ENCODE measurements at places on chromosomes 16 and 17.

- no peak for DNase-seq
Observed at GRCh38 chr17:511833-512251, 159.2 kb upstream of the RPH3AL start.

DNA sequence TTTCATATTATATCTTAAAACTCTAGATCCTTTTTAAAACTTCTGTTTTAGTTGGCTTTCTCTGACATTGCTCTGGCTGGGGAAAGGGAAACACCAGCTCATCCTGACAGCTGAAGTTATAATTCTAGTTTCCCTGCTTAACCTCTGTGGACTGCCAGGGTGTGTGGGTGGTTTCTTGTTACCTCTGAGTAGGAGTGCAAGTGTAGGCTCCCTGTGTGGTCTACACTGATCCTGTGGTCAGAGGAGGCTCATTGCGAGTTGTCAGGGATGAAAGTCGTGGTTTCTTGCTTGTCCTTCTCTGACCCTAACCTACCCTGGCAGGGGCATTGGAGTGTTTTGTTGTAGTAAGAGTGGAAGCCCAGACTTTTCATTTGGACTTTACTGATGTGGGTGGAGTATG is 221.0 kb downstream of the UTP18 start:
- no peak for DNase-seq

DNA sequence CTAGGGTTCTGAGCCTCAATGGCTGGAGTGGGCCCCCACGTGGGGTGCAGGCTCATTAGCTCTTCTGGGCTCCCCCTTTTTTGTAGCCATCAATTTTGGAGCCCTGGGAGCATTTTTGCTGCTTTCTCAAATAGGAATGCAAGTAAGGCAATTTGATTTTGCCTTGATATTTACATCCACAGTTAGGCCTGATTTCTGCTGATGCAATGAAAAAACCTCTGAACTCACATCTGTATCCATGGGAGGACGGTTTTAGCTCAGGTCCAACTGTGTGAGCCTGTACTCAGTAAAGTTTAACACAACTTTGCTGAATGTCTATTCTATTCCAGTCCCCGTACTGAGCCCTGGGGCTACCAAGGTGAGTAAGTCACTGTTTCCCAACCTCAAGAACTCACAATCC is 425.0 kb downstream of the HAPSTR1 start:
- no peak for DNase-seq

DNA sequence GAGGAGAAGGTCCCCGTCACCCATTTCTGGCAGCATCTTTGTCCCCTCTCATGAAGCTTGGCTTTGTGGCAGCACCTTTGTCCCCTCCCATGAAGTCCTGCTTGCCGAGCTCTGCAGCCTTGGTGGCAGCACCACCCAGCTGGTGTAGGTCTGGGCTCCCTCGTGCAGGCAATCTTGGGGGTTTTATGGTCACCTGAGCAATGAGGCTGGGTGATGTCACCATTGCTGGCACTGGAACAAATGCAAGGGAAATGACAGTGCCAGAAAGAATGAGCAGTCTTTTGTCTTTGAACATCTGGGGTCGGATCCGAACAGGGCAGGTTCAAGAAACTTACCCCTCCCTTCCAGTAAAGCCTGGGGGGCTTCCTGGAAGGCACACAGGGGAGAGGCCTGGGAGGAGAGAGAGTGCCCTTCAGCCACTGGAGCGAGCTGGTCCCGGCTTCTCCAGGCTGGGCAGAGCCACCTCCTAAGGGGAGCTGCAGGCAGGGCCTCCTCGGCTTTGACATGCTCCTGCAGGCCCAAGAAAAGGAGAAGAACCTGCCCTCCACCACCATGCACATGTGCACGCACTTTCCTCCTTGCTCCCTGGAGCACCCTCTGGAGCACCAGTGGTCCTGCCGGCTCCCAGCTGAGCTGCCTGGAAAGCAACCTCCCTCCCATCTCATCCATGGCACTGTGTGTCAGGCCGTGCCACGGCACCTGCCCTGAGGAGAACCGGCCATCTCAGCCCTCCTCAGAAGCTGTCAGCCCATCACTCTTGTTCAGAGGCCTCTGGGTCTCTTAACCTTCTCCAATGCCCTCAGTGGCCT is 16.0 kb downstream of the BTBD17 start:
- DNase-seq = no peak

- no peak for DNase-seq
Observed at GRCh38 chr17:39107155-39107554, 44.3 kb downstream of the PLXDC1 start.

GRCh38 chr17:27965224-27965623 is 72.1 kb upstream of the LYRM9 start:
- DNase-seq = no peak

- no peak for DNase-seq
Observed at GRCh38 chr17:15124264-15124595, 140.9 kb downstream of the PMP22 start.

GRCh38 chr17:14688134-14688533 is 387.3 kb downstream of the HS3ST3B1 start:
- DNase-seq = no peak

- no peak for DNase-seq
Observed at GRCh38 chr17:49216953-49217650, 6.6 kb downstream of the ABI3 start.

DNA sequence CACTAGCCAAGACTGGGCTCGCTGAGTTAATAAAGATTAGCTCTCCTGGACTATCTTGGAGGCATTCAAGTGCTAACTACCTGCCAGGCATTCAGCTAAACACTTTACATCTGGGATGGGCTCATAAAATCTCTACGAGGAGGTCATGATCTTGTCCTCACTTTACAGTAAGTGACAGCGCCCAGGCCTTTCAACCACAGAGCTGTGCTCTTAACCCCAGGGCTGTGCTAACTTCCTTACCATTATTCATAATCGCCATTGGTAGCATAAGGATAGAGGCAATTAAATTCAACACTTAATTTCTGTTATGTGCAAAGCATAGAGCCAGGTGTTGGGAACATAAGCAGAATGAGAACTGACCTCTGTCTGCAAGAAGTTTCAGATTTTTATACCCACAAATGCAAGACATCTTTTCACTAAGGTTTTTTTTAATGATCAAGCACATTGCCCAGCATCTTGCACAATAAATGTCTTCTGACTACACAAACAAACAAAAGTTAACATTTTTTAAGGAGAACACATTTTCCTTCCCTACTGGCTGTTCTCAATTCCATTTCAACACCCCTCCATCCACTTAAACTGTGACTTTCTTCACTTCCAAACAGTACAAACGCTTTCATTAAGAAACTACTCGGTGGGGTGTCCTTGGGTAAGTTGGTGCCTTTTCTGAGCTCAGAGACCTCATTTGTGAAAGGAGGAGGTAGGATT is 172.3 kb downstream of the C16orf78 start:
- DNase-seq = no peak

GRCh38 chr17:51730303-51731050 is 428.0 kb downstream of the CA10 start:
- DNase-seq = no peak

DNA sequence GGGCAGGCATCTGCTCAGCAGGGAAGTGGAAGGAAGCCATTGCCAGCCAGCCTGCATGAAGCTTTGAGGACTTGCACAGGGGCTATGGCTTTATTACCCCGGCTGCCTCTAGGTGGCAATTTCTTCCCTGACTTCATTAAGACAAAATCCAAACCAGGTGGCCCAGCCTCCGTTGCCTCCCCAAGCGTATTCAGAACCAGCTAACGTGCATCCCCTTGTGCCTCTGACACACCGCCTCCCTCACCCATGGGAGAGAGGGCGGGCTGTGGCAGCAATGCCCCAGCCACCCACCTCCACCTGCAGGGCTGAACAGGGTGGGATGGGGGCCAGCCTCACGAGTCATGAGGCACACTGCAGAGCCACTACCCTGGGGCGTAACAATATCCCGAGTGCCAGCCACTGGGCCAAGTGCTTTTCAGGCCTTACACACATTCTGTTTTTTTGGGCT is 6.8 kb downstream of the KIFC3 start:
- DNase-seq = no peak

GRCh38 chr17:31558748-31559583 is 167.5 kb downstream of the RAB11FIP4 start:
- peak; percentile 63 for DNase-seq

- no peak for DNase-seq
Observed at GRCh38 chr17:17569691-17570090, 21.8 kb downstream of the PEMT start.

DNA sequence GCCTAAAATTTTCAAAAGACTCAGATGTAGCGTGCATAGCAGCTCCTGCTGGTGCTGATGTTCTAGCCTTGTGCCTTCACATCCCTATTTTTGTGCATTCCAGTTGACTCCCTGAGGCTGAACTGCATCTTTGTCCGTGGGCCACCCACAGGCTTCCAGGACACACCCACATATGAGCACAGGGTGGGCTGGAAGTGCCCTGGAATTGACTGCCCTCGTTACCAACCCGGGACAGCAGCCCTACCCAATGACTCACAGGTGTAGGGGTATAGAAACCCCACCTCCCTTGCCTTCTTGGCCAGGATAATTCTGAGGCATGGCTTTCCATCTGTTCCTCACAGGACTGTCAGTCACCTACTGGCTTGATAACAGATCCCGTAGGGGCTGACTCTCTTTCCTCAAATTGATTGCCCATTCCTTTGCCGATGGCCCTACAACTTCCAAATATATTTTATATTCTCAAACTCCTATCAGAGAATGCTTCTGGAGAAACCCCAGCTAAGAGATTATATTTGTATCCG is 65.9 kb upstream of the CDH13 start:
- no peak for DNase-seq

DNA sequence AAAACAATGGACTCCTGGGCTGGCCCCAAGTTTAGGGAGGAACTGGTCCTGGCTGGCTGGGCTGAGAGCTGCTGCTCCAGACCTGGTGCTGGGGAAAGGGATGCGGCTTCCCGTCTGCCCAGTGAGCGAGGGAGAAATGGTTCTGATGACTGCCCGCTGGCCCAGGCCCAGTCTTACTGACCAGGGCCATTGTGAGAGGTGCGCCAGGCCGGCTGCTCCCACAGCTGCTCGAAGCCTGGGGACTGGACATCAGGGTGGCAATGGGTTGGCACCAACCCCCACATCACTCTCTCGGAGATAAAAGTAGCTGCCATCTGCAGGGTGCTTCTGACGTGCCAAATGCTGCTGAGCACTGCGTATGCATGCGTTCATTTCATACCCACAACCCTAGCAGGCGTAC is 53.2 kb downstream of the IRF8 start:
- DNase-seq = no peak

GRCh38 chr16:82713778-82714177 is 87.0 kb downstream of the CDH13 start:
- no peak for DNase-seq

DNA sequence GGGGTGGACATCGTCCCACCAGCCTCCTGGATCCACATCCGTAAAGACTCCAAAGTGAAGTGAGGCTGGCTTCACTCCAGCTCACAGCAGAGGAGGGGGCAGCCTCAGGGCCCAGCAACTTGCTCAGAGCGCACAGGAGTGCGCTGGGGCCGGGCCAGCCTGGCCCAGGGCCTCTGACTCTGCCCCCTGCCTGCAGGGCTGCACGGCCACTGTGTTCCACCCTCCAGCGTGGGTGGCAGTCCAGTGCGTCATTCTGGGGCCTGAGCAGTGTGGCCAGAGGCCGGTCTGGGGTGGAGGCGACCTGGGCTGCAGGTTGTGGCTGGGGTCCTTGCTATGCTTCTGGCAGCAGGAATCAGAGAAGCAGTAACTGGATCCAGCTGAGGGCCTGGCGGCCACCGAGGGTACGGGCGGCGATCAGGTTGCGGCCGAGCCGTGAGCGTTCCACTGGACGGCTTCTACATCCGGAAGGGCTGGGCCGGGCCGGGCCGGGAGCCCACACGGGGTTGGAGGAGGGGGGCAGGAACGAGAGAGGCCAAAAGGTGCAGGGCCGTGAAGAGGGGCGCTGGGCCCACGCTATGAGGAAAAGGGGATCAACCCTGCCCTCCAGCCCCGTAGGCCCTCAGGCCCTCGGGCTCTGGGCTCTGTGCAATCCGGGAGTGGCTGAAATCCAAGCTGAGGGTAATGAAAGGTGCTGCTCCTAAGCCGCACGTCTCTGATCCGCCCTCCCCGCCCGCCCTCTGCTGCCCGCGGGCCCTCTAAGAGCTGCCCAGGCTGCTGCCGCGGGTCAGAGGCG is at the start of gene FSCN2:
TSS of gene FSCN2 (plus strand) at position 787 of the 793 bp plus-strand sequence. CDS start 155 bp downstream, outside the sequence.
- no peak for DNase-seq

DNA sequence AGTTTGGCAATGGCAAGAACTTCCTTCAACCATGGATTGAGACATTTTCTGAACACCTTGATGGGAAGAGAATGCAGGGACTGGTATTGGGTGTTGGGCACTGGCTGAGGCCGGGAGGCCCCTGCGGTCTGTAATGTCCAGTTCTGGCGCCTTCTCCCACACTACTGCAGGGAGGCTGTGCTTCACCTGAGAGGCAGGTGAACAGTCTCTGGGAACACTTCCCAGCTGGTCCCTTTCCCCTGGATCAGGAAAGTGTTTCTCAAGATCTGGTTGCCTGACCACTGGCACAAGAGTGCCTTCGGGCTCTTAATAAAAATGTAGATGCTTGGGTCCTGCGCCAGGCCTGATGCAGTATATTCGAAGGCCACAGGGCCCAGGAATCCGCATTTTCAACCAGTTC is 28.5 kb upstream of the NAT9 start:
- DNase-seq = no peak

GRCh38 chr16:86427433-86427851 is 82.9 kb upstream of the FOXF1 start:
- DNase-seq = no peak

GRCh38 chr17:42832213-42832933 is 824 bp upstream of the PSME3 start:
- DNase-seq = no peak

GRCh38 chr16:62256406-62256805 is 220.2 kb upstream of the CDH8 start:
- DNase-seq = no peak

GRCh38 chr16:15811481-15812400 is 45.1 kb downstream of the MYH11 start:
- DNase-seq = no peak

DNA sequence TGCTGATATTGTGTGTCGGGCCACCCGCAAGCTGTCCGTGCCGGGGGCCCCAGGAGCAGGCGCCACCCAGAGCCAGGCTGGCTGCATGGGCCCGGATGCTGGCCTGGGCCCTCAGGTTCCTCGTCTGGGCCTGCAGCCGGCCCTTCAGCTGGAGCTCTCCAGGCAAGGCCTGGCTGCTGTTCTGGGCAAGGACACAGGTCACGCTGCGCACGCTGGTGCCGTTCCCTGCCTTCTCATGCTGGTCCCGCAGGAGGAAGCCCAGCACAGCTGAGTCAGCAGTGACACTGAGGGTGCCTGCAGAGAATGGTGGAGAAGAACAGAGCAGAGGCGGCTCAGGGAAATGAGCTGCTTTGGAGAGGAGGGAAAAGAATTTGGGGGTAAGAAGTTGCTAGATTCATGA is 79.9 kb downstream of the RMI2 start:
- no peak for DNase-seq
